NCI-H1436 (cell line): ENCODE measurements at places on chromosomes 3 and 15.

- no peak for DNase-seq
Observed at GRCh38 chr15:84590406-84590805, 10.4 kb upstream of the ZSCAN2 start.

DNA sequence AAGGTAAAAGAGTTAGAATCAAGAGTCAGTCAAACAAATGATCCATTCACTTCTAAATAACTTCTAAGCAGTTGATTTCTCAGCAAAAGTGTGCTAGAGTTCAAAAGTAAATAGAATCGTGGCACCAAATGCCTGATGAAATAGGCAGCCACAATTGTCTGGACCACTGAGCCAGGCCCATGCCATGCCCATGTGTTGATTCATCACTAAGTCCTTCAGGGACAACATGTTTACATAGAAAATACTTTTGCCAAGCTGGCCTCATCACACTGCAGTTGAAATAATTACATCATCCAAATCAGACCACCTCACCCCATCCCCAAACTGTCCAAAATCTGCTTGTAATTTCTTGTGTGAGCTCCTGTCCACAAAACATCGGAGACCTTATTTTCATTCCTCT, 216.3 kb downstream of the IGSF11 start:
- DNase-seq = no peak

- no peak for DNase-seq
Observed at GRCh38 chr3:27174530-27174929, 194.7 kb downstream of the NEK10 start.

DNA sequence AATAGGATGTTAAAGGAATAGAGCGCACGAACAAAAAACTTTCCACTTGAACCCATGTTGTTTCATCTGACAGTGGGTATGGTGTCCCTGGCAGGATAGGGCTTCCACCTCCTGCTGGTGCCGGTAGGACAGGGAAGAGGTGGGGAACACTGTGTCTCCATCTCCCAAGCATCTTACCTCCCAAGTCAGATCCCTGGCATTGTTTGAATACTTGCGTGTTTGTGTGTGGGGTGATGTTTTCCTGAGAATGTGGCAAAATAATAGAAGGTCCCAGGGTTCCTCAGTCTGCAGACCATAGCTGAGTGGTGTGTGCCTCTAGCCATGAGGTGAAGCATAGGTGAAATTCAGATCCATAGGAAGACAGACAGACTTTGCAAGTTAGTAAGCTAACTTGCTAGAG, 119.4 kb downstream of the IGF1R start:
- DNase-seq = no peak

GRCh38 chr3:185750702-185751101, 74.1 kb downstream of the IGF2BP2 start:
- no peak for DNase-seq

GRCh38 chr15:82910721-82911120, 41.8 kb downstream of the HOMER2 start:
- DNase-seq = no peak

DNA sequence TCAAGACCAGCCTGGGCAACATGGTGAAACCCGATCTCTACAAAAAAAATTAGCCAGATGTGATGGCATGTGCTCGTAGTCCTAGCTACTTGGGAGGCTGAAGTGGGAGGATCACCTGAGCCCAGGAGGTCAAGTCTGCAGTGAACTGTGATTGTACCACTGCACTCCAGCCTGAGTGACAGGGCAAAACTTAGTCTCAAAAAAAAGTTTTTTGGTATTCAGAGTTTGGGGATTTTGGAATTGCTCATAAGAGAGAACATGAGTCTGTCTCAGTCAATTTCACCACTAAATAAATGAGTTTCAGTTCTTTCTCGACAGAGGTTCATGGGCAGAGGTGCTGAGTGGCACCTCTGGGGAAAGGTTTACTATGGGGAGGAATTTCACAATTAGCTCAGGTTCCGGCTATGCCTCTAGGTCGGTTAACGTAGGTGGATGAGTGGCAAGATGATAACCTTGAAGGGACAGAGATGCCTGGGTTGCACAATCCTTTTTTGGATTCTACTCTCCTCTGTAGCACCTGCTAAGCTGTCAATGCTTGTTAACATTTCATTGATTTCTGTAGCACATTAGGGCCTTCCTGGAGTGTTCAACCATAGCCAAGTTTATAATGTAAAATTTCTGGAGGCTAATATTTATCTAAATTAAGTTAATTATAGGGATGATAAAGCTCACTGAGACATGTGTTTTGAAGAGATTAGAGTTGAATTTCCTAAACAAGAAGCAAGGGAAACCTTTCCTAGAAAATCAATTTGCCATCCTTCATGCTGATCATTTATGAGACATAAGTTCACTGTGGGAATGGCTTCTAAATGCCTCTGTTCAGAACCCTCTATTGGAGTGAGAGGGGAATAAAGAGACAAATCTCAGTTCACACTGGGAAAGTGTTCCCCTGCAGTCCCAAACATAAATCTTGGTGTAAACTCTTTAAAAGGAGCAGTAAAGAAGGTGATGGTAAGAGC, 37.4 kb upstream of the DCP1A start:
- no peak for DNase-seq

DNA sequence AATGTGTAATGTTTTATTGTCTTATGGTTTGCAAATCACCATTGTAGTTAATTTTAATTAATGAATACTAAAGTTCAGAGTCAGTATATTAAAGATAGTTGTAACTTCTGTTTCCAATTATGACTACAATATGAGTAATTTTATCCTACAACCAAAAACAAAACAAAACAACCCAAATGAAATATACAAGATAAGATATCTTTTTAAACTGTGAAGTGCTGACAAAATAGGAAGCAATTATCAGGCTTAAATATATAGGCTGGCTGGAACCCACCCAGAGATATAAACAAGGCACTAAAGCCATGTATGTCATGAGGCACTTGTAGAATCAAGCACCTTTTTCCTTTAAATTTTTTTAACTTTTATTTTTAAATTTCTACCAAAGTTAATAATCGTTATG, 108.6 kb upstream of the LRRFIP2 start:
- DNase-seq = no peak

GRCh38 chr3:39814007-39814406, 4.6 kb downstream of the MYRIP start:
- DNase-seq = no peak

- DNase-seq = no peak
Observed at GRCh38 chr15:82894971-82895520, 57.5 kb downstream of the HOMER2 start.

DNA sequence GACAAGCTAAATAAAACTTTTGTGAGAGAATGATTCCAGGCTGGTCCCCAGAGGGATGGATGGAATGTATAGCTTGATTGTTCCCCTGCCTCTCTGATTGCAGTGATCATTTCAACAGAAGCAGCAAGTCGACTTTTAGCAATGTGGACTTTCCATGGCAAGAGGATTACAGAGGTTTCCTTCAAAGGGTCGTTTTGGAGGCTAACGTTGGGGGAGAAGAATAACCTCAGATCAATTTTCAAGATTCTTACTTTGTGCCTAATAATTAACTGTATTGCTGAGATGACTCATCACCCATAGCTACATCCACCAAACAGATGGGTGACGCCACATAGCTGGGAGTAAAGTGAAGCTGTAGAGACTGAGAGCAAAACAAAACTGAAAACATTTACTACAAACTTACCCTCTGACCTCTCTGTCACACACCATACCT, 79.9 kb downstream of the GTPBP8 start:
- DNase-seq = no peak

GRCh38 chr3:58150810-58151199, 60.0 kb downstream of the DNASE1L3 start:
- no peak for DNase-seq

DNA sequence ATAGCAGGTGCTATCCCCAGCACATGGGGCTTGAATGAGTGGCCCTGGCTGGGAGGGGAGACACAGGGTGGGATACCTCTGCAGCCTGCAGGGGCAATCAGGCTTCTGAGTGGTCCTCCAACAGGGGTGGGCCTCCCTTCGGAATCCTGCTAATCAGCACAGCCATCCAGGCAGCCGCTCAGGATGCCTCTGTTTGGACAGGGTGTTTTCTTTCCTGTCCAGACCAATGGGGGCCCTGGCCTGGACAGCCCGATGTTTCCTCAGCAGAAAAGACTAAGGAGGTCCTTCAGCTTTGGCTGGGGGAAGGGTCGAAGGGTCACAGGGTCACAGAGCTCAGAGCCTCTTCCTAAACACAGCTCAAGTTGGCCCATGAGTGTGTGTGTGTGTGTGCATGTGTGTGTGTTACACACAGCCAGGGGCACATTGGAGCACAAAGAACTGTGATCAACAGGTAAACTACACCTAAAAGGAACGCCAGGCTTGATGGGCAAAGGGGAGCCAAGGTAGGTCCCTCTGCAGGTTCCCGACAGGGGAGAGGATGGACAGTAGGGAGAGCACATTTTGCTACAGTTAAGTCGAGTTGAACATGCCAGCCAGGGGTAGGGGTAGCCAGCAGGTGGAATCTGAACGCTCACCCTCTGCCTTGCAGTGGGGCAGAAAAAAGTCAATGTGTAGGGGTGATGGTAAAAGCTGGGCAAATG, 1.1 kb upstream of the HAPLN3 start:
- no peak for DNase-seq

GRCh38 chr3:46091046-46091445, 63.8 kb upstream of the XCR1 start:
- DNase-seq = no peak

DNA sequence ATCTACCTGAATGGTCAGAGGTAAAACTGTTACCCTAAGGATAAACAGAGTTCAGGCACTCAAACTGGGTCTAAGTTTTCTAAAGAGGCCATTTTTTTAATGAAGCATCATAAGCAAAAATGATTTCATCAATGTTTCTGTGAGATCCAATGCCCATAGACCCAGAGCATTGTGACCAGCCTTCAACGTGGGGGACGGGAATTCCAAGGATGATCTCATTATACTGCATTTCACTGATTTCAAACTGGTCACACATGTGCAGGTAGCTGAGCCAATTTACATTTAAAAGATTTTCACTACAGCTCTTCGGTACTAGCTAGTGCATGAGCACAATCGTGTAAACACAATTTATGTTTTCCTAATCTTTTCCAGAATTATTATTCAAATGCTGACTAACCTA, 472.9 kb downstream of the DIPK2A start:
- no peak for DNase-seq

DNA sequence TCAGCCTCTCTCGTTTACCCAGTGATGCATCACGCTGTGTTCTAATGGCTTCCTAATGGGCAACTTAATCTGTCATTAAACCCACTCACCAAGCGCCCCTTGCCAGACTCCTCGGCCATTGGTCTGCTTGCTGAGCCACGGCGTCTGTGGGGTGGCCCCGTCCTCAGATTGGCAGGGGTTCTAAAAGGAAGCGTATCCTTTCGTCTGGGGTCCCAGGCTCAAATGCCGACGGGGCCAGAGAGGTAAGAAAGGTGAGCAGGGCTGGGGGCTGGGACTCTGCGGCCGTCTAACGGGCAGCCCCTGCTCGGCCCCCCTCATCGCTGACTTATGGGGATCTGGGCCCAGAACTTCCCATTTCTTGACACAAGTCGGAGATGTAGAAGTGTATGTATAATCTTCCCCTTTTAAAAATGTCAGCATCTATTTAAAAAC, 315.1 kb upstream of the PROK2 start:
- no peak for DNase-seq

GRCh38 chr3:144109944-144110343, 138.3 kb downstream of the DIPK2A start:
- DNase-seq = no peak

- DNase-seq = no peak
Observed at GRCh38 chr3:78785004-78785403, 982.8 kb downstream of the ROBO1 start.

GRCh38 chr3:140128217-140128616, 193.2 kb downstream of the CLSTN2 start:
- DNase-seq = no peak

GRCh38 chr15:49901996-49902684, 216.9 kb downstream of the ATP8B4 start:
- DNase-seq = no peak

DNA sequence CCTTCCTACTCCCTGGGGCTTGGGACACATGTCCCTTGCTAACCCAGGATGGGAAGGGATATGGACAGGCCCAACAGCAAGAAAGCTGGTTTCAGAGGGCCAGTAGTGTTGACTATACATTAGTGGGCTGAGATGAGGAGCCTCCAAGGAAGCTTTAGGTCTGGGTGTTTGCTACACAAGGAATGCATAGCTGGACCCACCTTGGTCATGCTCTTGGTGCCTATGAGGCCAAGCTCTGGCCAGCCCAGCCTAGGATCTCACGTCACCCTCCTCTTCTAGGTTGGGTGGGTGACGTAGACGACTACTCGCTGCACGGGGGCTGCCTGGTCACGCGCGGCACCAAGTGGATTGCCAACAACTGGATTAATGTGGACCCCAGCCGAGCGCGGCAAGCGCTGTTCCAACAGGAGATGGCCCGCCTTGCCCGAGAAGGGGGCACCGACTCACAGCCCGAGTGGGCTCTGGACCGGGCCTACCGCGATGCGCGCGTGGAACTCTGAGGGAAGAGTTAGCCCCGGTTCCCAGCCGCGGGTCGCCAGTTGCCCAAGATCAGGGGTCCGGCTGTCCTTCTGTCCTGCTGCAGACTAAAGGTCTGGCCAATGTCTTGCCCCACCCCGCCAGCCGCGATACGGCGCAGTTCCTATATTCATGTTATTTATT, 653 bp upstream of the WDR6 start:
- no peak for DNase-seq

DNA sequence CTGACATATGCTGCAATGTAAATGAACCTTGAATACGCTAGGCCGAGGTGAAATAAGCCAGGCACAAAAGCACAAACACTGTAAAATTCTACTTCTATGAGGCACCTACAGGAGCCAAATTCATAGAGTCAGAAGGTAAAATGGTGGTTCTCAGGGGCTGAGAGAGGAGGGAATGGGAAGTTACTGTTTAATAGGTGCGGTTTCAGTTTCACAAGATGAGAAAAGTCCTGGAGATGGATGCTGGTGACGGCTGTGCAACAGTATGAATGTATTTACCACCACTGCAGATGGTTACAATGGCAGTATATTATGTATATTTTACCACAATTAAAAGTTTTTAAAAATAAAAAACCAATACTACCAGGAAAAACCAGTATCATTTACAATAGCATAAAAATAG, 4.0 kb downstream of the TNK2 start:
- DNase-seq = no peak

GRCh38 chr3:188209740-188210139, 55.8 kb downstream of the LPP start:
- DNase-seq = no peak

- DNase-seq = no peak
Observed at GRCh38 chr15:81337713-81338157, 13.8 kb upstream of the STARD5 start.

DNA sequence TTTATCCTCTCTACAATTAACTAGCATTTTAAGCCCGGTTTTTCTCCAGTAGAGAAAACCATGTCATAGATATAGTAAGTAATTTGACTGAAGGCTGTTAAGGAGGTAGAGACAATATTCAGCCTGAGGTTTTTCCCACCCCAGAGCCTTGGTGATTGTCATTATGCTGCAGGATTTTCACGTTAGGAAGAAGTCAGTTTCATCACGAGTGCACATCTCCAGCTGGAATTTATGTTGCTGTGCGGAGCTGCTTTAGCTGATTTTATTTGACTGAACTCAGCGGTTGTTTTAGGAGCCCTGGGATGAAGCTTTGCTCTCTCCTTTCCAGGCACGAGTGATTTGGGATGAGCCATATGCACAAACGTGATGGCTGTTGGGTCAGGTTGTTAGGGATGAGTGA, 271.3 kb upstream of the RGMA start:
- no peak for DNase-seq
